Naive thymus-derived CD8-positive, alpha-beta T cell (primary cell): ENCODE measurements at places on chromosomes 7 and 10. TPM values are rescaled to one million over a fixed set of nuclear protein-coding genes. Genes with fewer than 3 reads are reported as not detected.

DNA sequence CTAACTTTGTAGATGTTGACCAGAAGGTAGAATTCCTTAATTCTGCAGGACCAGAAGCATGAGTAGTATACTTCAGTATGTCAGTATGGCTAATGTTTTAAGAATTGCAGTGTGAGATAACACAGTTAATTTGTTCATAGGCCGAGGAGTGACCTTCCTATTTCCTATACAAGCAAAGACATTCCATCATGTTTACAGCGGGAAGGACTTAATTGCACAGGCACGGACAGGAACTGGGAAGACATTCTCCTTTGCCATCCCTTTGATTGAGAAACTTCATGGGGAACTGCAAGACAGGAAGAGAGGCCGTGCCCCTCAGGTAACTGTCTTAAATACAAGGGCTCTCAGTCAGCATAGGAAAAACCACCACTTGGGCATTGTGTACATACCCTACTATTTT lies 7.2 kb downstream of the DDX21 start:
- H3K27me3 ChIP-seq, result no peaks in the 10 kb centered on the region
- no peaks in the 10 kb centered on the region for H3K36me3 ChIP-seq
- no peak overlapping the region for H3K4me3 ChIP-seq
- H3K4me1 ChIP-seq, result peaks cover 34% of the 10 kb centered on the region
- H3K27ac ChIP-seq, result no peak overlapping the region

- H3K27ac ChIP-seq, result no peak overlapping the region
- no peak overlapping the region for H3K4me3 ChIP-seq
- H3K27me3 ChIP-seq, result peaks cover 3% of the 10 kb centered on the region
- no peaks in the 10 kb centered on the region for H3K4me1 ChIP-seq
- H3K36me3 ChIP-seq, result no peaks in the 10 kb centered on the region
Measured at GRCh38 chr10:88592906-88593305, 6.3 kb downstream of the LIPJ start.

DNA sequence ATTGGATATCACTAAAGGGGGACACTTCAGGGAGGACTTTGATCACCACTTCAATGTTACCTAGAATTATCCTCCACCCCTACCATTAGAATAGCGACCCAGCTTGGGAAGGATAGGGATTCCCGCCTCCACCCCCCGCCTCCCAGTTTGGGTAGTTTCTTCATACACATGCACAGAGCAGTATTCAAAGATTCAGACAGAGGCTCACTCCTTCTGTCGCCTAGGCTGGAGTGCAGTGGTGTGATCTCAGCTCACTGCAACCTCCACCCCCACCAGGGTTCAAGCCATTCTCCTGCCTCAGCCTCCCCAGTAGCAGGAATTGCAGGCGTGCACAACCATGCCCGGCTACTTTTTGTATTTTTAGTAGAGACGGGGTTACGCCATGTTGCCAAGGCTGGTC lies 1166.1 kb downstream of the TYW1 start:
- H3K4me3 ChIP-seq, result no peak overlapping the region
- no peaks in the 10 kb centered on the region for H3K4me1 ChIP-seq
- no peak overlapping the region for H3K27ac ChIP-seq

DNA sequence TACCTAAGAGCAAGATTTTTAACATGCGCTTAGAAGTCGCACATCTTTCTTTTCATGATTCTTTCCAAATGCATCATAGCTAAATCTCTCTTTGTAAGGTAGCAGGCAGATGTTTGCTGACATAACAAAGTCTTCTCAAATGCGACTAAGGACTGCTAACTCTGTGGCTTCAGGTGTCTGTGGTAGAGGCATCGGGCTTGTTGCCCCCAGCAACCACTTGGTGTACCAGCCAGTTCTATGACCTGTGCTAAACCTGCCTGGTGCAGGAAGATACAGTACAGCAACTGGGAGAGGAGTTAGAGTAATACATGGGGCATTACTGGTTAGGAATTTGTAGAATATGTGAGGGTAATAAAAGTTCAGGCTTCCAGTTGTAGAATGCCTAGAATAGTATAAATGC lies 654.1 kb downstream of the NRG3 start:
- no peak overlapping the region for H3K27ac ChIP-seq
- no peaks in the 10 kb centered on the region for H3K4me1 ChIP-seq
- no peaks in the 10 kb centered on the region for H3K27me3 ChIP-seq
- no peak overlapping the region for H3K4me3 ChIP-seq
- DNase-seq, result no peak
- H3K36me3 ChIP-seq, result no peaks in the 10 kb centered on the region

GRCh38 chr10:110597476-110597875 lies 30.0 kb downstream of the SMC3 start:
- DNase-seq, result no peak
- peaks cover 87% of the 10 kb centered on the region for H3K36me3 ChIP-seq
- no peaks in the 10 kb centered on the region for H3K27me3 ChIP-seq

DNA sequence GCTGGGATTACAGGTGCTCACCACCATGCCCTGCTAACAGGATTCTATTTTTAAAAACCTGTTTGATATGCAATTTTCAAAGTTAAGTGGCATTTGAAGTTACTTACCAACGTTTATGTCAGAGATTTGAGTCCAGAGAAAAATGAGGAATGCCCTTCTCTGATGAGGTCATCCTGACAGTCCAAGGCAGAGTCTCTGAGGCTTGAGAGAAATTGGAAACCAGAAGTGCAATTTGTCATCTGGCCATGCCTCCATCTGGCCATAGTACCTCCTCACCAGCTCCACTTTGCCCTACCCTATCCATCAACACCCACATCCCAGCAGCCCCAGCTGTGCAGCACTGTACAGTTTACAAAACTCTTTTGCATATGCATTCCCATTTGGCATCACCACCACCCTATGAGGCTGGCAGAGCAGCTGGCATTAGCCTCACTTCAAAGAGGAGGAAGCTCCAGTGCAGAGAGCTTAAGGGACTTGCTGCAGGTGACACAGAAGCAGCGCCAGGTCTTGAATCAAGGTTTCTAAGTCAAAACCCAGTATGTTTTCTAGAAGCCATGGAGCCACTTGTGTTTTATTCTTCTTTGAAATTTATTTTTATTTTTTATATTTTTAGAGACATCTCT lies 54.5 kb upstream of the PDZD8 start:
- no peak overlapping the region for H3K4me3 ChIP-seq
- peaks cover 14% of the 10 kb centered on the region for H3K27me3 ChIP-seq
- no peaks in the 10 kb centered on the region for H3K36me3 ChIP-seq
- no peak overlapping the region for H3K27ac ChIP-seq
- DNase-seq, result no peak

- peaks cover 4% of the 10 kb centered on the region for H3K36me3 ChIP-seq
- H3K27me3 ChIP-seq, result no peaks in the 10 kb centered on the region
- H3K4me3 ChIP-seq, result peak overlapping the region; percentile 86
- peaks cover 45% of the 10 kb centered on the region for H3K4me1 ChIP-seq
- DNase-seq, result no peak
- peak overlapping the region; percentile 73 for H3K27ac ChIP-seq
Measured at GRCh38 chr7:121395494-121395960, 581 bp downstream of the FAM3C start.

- no peak overlapping the region for H3K4me3 ChIP-seq
- H3K27me3 ChIP-seq, result peaks cover 78% of the 10 kb centered on the region
- peak overlapping the region; percentile 10 for H3K27ac ChIP-seq
Measured at GRCh38 chr10:11010582-11010981, 7.1 kb upstream of the CELF2 start.

Gene COL28A1
- total RNA-seq, result 0.33 TPM
